ENCODE measurements at places on chromosomes 2 and 18.
A peak's percentile ranks its signal among the peaks of the same experiment; 100 is the strongest.

DNA sequence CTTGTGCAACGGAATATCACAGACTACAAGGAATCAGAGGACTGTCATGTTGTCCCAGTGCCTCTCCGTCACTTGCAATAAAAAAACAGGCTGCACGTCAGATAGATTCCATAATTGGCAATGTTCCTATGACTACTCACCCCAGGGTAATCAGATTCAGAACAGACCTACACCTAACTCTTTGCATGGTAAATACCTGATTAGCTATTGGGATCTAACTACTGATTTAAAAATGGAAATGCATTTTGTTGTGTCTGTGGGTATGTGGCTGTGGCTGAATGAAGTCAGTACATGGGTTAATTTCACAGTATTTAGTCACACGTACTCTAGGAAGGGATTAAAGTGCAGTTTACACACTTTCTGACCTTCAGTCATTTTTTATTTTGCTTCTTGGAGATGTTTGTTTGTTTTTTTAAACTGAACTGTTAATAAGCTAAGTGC, 91.7 kb downstream of the SCN3A start:
- DNase-seq, result no peak

DNA sequence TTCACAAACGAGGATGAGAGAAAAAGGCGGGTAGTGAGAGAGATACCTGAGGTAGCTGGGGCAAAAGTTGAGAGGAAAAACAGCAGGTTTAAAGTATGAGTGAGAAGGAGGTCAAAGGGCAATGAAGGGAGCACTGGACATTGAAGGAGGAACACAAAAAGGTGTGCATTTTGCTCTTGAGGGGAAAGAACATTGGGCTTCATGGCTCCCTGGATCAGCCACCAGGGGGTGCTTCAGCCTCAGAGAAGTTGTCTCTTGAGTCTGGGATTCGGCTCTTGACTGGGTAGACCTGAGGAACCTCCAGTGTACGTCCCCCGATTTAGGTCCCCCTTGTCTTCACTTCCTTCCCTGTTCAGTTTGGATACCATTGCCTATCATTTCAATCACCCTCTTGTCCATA, 128.5 kb downstream of the RAPGEF4 start:
- no peak for DNase-seq

- DNase-seq, result peak; percentile 26
Measured at GRCh38 chr2:142140434-142140845, 9.6 kb upstream of the LRP1B start.

DNA sequence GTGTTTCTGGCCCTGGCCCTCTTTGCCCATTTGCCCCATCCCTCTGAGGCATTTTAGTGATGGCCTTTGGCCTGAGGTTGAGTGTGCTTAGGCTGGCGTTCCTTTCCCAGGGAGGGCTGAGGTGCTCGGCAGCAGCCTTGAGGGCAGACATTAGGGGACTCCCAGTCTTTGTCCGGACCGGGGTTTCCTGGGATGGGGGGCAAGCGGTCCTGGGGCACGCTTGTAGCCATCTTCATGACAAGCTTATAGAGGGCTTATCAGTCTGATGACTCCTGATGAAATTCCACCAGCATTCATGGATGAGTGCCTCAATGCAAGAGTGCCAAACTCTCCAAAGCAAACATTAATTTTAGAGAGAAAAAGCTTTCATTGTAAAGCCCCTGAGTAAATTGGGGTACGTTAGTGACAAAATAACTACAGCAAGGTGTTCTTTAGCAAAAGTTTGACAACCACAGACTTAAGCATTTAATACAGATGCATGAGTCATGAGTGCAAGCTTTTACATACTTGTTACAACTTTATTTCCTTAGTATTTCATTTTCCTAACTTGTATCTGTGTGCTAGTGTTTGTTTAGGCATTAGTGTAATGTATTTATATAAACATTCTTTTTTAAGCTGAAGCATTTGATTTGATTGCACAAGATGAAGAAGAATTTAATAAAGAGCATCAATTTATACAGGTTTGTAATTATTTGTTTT, 45.6 kb downstream of the CEP192 start:
- DNase-seq, result no peak

- DNase-seq, result no peak
Measured at GRCh38 chr18:56902653-56903052, 244.2 kb upstream of the BOD1L2 start.

DNA sequence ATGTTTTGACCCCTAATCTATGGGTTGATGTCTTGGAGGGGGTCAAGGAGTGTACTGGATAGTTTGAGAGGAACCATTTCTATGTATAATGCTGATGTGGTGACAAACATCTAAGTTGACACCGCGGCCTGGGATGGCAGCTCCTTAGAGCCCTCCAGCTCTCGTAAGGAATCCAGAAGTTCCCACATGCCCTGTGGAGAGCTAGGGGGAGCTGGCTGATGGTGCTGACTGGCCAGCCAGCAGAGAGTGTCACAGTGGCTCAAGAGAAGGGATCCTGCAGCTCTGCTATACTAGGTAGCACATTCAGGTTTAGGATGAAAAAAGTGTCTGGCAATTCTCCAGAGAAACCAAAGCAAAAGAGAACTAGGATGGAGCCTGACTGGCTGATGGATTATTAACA, 842.2 kb upstream of the VRK2 start:
- no peak for DNase-seq

DNA sequence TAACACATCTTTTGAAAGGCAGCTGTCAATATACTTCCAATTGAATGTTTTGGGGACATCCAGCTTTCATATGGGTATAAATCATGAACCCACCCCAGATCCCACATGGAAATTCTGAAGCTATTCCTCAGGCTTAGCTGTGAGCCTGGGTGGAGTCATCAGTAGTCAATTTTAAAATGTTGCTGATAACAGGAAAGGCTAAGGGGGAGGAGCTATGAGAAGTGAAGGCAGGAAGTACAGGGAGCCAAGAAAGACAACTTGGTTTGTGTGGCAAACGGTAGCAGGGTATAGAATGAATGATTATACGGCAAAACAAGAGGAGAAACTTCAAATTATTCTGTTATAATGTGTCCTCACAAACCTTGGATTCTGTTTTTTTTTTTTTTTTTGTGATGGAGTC, 108.6 kb downstream of the QPCT start:
- DNase-seq, result no peak

DNA sequence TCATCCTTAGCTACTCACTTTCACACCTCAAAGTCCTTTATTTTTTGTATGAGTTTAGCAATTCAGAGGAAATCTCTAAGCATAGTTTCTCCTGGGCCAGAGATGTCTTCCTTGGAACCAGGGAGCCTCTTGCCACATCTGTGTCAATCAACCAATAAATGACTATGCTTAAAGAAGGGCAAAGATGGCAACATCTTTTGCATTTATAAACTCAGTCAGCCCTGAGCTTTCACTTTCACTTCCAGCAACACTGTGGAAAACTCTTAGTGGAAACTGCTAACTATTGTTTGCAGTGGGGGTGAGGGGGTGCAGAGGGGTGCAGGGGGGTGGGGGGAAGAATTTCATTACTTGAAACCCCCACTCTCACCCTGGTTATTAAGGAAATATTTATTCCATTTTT, 3.4 kb downstream of the ACVR1C start:
- no peak for DNase-seq

GRCh38 chr2:181446985-181447384, 10.2 kb upstream of the ITGA4 start:
- DNase-seq, result no peak

GRCh38 chr2:241030883-241031282, 32.5 kb downstream of the SNED1 start:
- DNase-seq, result no peak

GRCh38 chr2:109700680-109701274, 86.6 kb downstream of the SOWAHC start:
- DNase-seq, result no peak

- DNase-seq, result no peak
Measured at GRCh38 chr2:157377861-157378260, 52.2 kb upstream of the ERMN start.

- DNase-seq, result no peak
Measured at GRCh38 chr2:59787095-59787494, 766.4 kb downstream of the BCL11A start.

DNA sequence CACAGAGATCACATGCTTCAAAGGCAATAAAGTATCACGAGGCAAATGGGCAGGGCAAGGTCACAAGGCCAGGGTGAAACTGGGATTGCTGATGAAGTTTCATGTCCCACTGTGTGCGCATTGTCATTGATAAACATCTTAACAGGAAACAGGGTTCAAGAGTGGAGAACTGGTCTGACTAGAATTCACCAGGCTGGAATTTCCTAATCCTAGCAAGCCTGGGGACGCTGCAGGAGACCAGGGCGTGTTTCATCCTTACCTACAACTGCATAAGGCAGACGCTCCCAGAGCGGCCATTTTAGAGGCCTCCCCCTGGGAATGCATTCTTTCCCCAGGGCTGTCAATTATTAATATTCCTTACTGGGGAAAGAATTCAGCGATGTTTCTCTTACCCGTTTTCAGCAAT, 33.2 kb downstream of the PTPN4 start:
- no peak for DNase-seq

- DNase-seq, result no peak
Measured at GRCh38 chr2:195447323-195447975, 209.6 kb upstream of the SLC39A10 start.

- no peak for DNase-seq
Measured at GRCh38 chr2:168910330-168910729, 9.2 kb downstream of the G6PC2 start.

DNA sequence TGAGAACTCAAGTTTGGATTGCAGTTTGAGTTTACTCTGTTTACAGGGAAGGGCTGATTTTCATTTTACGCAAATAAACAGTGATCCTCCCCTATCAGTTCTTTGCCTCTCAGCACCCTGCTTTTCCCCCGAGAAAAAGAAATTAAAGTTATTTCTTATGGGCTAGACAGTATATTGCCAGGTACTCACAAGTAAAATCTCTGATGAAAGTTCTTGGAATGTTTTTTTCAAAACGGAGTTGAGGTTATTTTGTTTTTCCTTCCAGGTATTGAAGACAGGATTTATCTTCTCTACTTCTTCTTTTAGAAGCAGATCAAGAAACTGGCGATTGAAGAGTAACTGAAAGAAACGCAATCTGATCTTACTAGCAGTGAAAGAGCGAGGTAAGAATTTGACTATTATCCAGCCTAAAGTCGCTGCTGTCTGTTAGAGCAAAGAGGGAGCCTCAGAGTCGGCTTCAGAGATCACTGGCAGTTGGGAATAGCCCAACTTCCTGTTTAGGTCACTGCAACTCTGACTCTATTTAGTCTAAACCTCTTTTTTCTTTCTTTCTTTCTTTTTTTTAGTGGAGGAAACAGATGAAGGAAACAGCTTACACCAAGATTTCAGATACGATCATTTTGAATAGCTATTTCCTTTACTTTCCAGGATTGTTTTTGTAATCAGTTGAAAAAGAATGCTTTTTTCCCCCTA, at the start of gene TFPI:
Gene TFPI (minus strand): TSS at position 425 of the 693 bp plus-strand sequence. CDS start 50,667 bp downstream, outside the sequence.
- DNase-seq, result no peak

DNA sequence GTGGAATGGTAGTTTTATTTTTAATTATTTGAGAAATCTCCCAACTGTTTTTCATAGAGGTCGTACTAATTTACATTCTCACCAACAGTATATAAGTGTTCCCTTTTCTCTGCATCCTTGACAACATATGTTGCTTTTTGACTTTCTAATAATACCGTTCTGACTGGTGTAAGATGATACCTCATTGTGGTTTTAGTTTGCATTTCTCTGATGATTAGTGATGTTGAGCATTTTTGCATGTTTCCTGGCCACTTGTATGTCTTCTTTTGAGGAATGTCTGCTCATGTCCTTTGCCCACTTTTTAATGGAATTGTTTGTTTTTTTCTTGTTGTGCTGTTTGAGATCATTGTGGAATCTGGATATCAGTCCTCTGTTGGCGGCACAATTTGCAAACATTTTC, 242.5 kb downstream of the ZNF521 start:
- no peak for DNase-seq

- DNase-seq, result no peak
Measured at GRCh38 chr18:77077941-77078689, 54.5 kb downstream of the MBP start.

- DNase-seq, result no peak
Measured at GRCh38 chr18:55513161-55513560, 74.8 kb downstream of the TCF4 start.

DNA sequence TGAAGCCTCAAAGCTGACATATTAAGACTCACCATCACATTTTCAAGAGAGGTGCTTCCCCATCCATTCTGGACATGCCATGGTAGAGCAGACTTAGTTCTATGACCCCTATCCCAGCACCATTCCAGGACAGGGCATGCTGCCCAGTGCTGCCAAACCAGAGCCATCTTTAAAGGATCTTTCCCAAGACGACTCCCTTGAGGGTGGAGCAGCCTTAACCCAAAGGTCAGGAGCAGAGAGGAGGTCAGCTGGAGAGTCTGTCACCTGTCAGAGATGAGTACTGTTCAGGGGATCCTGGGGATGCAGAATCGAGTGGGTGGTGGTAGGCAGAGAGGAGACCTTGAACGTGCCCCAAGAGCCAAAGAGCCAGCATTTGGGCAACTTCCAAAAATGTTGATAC, 459.8 kb downstream of the STK39 start:
- no peak for DNase-seq

DNA sequence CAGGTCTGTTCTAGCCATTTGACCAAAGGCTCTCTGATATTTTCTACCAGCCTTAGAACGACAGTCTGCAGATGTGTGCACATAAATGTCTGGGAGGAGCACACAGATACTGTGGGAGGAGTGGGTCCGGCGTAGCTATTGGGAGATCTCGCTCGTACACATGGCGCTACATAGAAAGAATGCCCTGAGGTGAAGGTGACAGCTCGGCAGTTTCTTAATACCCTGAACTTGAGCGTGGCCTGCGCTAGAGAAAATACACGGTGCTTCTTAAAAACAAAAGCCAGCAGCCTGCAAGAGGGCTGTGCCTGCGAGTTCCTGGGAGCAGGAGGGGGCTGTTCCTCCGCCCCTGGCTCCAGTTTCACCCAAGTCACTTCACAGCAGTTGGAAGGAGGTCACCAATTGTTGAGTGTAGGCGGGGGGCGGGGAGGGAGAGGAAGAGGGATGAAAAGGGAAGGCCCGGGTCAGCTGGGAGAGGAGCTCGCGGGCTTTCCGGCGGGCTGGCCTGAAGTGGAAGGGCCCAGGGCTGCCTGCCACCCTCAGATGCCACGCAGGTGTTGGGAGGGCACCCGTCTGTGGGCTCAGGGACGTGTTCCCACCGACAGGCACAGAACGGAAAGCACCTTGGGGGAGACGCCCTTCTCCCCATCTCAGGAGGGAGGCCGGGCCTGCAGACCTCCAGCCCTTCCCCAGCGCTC, 124.7 kb upstream of the ZNF516 start:
- no peak for DNase-seq

DNA sequence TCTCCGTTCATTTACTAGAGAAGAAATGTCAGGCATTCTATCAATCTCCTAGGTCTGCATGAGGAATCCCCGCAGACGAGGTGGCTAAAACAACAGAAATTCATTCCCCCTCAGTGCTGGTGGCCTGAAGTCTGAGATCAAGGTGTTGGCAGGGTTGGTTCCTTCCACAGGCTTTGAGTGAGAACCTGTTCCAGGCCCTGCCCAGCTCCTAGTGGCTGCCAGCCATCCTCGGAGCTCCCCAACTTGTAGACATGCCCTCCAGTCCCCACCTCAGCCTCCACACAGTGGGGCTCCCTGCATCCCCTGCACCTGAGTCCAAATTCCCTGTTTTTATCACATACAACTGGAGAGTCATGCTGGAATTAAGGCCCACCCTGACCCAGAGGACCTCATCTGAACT, 145.3 kb upstream of the ALKAL2 start:
- no peak for DNase-seq

GRCh38 chr2:168116448-168116847, 130.9 kb downstream of the STK39 start:
- no peak for DNase-seq

Data from NCI-H2081 treated with DMSO at 0.1 percent for 48 hours (cell line).